Camera-type eye (tissue), 1 donor: ENCODE measurements at places on chromosomes 6 and 20. TPM values are rescaled to one million over a fixed set of nuclear protein-coding genes. Genes with fewer than 3 reads are reported as not detected.

Gene RHAG
- 3.5 TPM for total RNA-seq

Gene BPI
- 2.4 TPM for total RNA-seq

Gene BPIFB2
- total RNA-seq = not detected

Gene SLC52A3
- total RNA-seq = 0.93 TPM

Gene NOP56
- 94.4 TPM for total RNA-seq

Gene PPP1R3G
- 2.8 TPM for total RNA-seq

Gene CNR1
- 17.9 TPM for total RNA-seq

Gene B3GALT4
- total RNA-seq = 6.3 TPM

Gene FAM217A
- total RNA-seq = not detected

Gene SMPDL3A
- 22.2 TPM for total RNA-seq

Gene OLIG3
- not detected for total RNA-seq

Gene PYGB
- total RNA-seq = 71.0 TPM

Gene C20orf141
- not detected for total RNA-seq

Gene PRR18
- 0.22 TPM for total RNA-seq

Gene PRKN
- 19.5 TPM for total RNA-seq

Gene TP53TG5
- not detected for total RNA-seq

Gene RIPOR3
- 10.4 TPM for total RNA-seq

Gene RNF182
- total RNA-seq = 18.4 TPM

Gene FOXQ1
- total RNA-seq = 2.7 TPM

Gene ZC3H12D
- 1.0 TPM for total RNA-seq

Gene TMEM239
- total RNA-seq = not detected

Gene THBS2
- 132 TPM for total RNA-seq

Gene PRPF6
- 80.9 TPM for total RNA-seq

Gene FABP7
- total RNA-seq = 213 TPM

Gene TFAP2D
- 1.3 TPM for total RNA-seq

Gene ZNF831
- total RNA-seq = 0.16 TPM

Gene NOTCH4
- 13.6 TPM for total RNA-seq

Gene ACTL10
- total RNA-seq = 0.49 TPM

Gene GGTLC1
- total RNA-seq = not detected

Gene TGM3
- 0.66 TPM for total RNA-seq

Gene FAM184A
- 29.1 TPM for total RNA-seq

Gene SLC17A2
- not detected for total RNA-seq

Gene ARMH2
- total RNA-seq = not detected

Gene HSPA1L
- 4.8 TPM for total RNA-seq

Gene CEP57L1
- total RNA-seq = 40.7 TPM

Gene EFCAB8
- 0.05 TPM for total RNA-seq

Gene NOX3
- total RNA-seq = not detected

Gene CCN6
- not detected for total RNA-seq

Gene HTR1B
- total RNA-seq = 4.7 TPM

Gene SIRPB2
- 1.2 TPM for total RNA-seq

Gene PGK2
- total RNA-seq = not detected

Gene DCDC2
- total RNA-seq = 5.9 TPM

Gene BHLHE23
- 4.7 TPM for total RNA-seq

Gene RUNX2
- total RNA-seq = 5.1 TPM

Gene ADGB
- 3.1 TPM for total RNA-seq

Gene SCUBE3
- 10.0 TPM for total RNA-seq

Gene SNAP25
- total RNA-seq = 162 TPM

Gene TREM2
- total RNA-seq = 0.38 TPM

Gene LY6G6C
- total RNA-seq = not detected

Gene POLH
- total RNA-seq = 18.2 TPM

Gene CAPN11
- total RNA-seq = not detected

Gene CASS4
- total RNA-seq = 1.4 TPM

Gene ADGRF4
- 0.33 TPM for total RNA-seq

Gene PDYN
- total RNA-seq = not detected

Gene C6orf15
- total RNA-seq = not detected

Gene PSMB1
- 136 TPM for total RNA-seq

Gene SFT2D1
- total RNA-seq = 42.3 TPM
